ENCODE measurements at places on chromosomes 7 and 10.

GRCh38 chr7:36155811-36156361 is 2.8 kb downstream of the EEPD1 start:
- DNase-seq: no peak

- peak; percentile 72 for DNase-seq
These were observed 678 bp downstream of the SH2B2 start for GRCh38 chr7:102287111-102287980.

- no peak for DNase-seq
These were observed 886.2 kb upstream of the GHITM start for GRCh38 chr10:83253011-83253671.

- no peak for DNase-seq
These were observed 260.7 kb upstream of the PRKCQ start for GRCh38 chr10:6840766-6841165.

DNA sequence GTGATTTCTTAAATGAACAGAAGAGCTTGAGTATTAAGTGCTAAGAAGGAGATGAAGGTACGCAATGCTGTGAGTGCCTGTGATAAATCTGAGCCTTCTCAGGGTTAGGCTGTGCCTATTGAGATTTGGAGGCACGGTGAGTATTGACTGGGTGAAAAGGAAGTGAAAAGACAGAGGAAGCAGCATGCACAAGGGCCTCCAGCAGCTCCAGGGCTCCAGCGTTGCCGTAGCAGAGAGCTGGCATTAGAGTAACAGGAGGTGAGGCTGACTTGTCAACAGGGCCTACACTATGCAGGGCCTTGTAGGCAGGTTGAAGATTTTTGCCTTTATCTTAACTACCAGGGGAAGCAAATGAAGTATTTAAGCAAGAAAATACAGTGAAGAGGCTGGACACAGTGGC is 54.1 kb upstream of the PDCD4 start:
- no peak for DNase-seq

- DNase-seq: peak; percentile 90
These were observed 97.9 kb downstream of the WDR11 start for GRCh38 chr10:120948889-120949608.

DNA sequence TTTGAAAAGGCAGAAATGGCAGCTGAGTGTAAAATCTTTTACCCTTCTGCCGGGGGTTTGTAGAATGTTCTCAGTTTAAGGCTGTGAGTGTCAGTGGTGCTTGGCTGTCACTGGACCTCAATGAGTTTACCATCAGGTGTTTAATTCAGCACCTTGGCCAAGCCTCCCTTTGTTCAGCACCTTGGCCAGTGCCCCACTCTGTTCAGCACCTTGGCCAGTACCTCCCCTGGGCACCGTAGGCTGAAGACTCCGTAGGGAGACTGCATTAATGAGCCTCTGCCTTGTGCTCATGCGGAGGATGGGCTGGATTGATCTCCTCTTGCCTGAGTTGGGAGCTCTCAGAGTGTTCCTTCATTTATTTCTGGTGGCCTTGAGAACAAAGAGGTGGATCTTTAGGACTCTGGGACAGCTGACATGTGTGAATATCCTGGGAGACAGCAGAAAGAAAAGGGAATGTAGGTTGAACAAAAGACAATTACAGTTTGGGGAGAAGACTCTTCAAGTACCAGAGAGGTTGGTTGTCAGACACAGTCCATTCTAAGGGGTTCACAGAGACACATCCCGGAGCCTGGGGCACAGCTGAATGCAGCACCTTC is 1.6 kb downstream of the FAM24A start:
- DNase-seq: peak; percentile 92

GRCh38 chr10:102090772-102091171 is 25.6 kb downstream of the HPS6 start:
- no peak for DNase-seq

GRCh38 chr10:116324951-116325635 is 845 bp downstream of the CCDC172 start:
- no peak for DNase-seq

DNA sequence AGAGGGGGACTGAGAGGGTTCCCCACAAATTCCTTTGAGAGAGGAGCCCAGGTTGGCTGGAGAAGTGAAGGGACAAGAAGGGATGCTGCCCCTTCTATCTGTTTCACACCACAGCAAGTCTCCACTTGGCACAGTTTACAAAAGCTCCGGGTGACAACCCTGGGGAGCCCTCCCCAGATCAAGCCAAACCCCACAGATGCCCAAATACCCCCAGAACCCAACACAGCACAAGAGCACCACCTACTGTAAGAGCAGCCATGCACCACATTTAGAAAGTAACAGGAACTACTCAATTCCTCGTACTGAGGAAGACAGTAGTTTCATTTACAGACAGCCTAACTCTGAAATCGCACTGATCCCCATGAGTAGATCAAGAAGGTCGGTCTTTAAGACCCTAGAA is 67.8 kb upstream of the ATP6V0A4 start:
- DNase-seq: peak; percentile 88

- DNase-seq: no peak
These were observed 75.7 kb downstream of the RNLS start for GRCh38 chr10:88507404-88507803.

- peak; percentile 76 for DNase-seq
These were observed at the start of gene FGFBP3 for GRCh38 chr10:91909117-91909677. Gene FGFBP3 (minus strand): TSS chr10:91909486. CDS start chr10:91908969, 517 bp downstream.

DNA sequence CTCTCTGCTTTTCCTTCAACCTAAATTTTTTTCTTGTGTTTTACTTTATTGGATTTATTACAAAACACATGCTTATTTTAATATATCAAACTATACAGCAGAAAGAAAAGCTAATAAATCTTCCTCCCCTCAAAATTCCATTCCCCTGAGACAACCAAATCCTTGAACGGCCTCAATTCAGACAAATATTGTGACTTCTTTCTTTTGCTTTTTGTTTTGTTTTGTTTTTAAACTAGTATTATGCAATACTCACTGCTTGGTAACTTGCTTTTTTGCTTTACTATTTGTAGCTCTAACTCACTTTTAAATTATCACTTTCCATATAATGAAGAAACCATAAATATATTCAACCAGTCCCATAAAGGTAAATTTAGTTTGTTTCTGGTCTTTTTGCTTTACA is 59.4 kb upstream of the CDK1 start:
- DNase-seq: no peak

DNA sequence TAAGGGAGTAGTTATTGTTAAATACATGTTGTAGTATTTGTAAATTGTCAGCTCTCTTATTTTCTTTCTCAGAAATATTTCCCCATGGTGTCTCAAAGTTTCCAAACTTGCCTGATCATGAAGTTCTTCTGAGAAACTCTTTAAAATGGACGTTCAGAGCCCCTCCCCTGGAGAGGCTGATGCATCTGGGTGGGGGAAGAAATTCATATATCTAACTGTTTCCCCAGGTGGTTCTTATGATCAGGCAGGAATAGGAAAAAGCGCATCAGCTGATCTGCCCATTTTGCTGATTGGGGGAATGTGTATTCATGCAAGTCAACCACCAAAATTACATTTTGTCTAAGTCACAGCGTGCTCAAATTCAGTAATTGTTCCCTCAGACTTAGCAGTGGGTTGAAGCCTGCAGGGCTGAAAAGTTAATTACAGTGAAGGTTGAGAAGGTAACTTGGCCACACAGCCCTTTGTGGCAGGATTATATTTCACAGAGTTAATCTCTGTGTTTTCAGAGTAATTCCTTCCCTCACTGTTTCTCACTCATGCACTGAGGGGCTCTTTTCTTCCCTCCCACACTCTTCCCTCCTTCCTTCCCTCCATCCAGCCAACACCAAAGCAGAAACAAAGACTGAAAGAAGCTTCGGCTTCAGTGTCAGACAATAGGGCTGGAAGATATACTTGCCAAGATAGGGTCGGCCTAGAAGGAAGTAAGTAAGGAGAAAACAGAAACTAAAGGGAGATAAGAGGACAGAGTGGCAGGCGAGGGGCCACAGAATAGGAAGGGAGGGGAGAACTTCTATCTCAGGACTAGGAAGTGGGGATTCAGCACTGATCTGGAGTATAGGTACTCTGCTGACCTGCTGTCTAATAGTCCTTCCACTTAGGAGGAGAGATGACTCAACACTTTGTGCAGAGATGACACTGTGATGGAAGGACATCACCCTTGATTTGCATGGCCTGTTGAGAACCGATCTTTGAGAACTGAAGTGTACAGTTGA is 50.5 kb upstream of the STARD3NL start:
- DNase-seq: no peak

- no peak for DNase-seq
These were observed 14.8 kb upstream of the CD36 start for GRCh38 chr7:80623503-80624252.

GRCh38 chr10:50561816-50562215 is 61.9 kb downstream of the SGMS1 start:
- DNase-seq: no peak

DNA sequence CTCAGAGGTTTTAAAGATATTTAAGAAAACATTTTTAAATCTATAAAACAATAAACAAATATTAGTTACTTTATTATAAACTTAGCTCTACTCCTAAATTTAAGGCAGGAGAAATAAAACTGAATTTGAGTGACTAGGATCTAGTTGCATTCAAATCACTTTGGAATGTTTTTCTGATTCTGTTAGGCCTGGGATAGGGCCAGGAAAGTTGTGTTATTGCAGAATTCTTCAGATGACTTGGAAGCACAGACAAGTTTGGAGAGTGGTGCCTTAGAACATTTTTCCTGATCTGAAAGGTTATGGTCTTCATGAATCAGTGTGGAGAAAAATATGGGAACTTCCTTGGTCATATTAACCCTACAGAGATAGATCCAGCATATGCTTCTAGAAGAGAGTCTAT is 15.6 kb upstream of the SLC25A13 start:
- DNase-seq: no peak

DNA sequence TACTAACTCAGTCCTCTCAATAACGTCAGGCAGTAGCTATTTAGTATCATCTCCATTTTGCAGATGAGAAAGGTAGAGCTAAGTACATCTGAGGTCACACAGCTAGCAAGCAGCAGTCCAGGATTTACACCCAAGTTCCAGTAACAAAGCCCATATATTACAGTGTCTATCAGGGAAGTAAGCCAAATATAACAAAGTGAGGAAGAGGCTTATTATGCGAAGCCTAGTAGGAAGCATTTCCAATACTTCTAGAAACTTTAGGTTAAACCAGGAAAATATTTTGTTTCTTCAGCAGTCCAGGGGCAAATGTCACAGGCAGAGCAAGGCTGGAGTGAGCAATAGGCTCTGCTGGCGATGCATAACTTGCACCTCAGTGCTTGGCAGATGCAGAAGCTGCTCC is 53.9 kb downstream of the NOC3L start:
- DNase-seq: no peak

GRCh38 chr10:77702166-77702565 is 64.6 kb upstream of the KCNMA1 start:
- no peak for DNase-seq

- DNase-seq: no peak
These were observed 31.7 kb upstream of the IKZF1 start for GRCh38 chr7:50272808-50273207.

DNA sequence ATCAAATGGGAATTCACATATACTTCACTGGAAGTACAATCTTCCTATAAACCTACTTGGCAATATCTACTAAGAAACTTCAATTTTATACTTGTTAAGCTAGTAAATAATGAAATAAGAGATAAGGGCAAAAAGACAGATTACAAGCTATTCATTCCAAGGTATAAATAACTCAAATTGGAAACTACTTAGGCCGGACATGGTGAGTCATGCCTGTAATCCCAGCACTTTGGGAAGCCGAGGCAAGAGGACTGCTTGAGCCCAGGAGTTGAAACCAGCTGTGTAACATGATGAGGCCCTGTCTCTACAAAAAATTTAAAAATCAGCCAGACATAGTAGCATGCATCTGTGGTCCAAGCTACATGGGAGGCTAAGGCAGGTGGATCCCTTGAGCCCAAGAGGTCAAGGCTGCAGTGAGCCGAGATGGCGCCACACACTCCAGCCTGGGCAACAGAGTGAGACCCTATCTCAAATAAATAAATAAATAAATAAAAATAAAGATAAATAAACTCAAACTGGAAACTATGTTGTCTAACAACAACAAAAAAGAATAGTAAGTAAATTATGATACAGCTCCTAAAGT is 37.6 kb downstream of the ARHGAP21 start:
- DNase-seq: no peak

DNA sequence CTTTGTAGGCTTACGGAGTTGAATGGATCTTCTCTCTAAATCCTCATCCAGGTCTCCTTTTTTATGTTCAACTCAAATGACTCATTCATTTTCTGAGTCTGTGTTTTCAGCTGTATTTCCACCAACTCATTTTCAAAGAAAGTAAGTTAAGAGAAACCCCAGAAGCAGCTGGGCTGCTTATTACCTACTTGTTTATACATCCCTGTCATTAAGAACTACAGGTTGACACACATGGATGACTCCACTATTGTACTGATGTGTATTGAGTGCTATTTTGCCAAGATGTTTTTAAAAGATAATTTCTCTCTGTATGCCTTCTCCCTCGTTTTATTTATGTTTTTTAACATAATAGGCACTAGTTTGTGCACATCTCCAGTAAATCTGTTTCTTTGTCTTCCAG is 41.9 kb downstream of the DGKI start:
- DNase-seq: no peak

DNA sequence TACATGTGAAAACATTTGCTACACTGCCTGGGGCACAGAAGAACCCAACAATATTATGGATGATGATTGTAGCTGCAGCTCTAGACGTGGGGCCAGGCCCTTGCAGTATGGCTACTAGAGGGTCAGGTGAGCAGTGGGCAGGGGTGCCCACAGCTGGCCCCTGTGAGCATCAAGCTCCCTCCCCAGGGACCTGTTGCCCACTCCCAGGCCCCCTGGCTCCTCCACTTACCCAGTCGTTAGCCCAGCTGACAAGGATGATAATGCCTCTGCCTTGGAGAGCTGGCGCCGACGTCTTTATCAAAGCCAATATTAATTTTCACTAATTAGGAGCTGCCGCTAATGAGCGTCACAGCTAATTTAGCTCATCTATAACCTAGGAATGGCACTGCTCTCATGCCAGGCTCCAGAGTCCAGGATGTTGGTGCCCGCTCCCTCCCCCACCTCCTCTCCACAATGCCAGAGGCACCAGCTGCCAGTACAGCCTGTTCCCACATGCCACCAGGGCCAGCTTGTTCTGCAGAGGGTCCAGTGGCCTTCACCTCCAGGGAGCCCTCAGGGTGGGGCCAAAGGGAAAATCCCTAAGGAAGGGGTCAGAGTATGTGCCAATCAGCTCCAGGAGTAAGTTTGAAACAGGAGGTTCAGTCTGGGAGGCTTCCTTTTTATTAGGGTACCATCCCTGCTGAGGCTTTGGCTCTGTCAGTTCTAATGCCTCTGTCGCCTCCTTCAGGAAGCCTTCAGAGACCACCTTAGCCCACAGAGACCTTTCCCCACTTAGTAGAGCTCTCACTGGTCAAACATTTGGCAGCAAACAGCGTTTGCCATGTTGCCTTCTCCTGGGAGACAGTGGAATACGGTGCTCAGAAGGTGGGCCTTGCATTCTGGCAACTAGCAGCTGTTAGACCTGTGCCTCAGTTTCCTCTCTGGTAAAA is 77.2 kb downstream of the CDH23 start:
- no peak for DNase-seq

GRCh38 chr7:50791938-50792341 is 9.2 kb upstream of the GRB10 start:
- no peak for DNase-seq

DNA sequence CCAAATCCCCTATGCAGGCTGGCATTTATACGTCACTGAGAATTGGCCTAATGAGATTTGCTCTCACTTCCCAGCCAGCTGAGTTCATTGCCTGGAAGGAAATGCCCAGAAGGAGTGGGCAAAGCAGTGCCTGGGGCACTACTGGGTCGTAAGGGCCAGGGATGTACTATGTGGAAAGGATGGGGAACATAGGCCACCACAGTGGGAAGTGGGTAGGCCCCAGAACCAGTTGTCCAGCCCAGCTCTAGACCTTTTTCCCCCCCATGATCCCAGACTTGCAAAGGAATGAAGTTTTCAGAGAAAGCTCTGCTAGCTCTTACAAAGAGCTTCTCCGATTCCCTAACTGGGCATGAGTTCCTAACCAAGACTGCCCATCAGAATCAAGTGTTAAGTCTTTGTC is 13.9 kb downstream of the TRPV5 start:
- no peak for DNase-seq

Data from activated CD4-positive, alpha-beta T cell treated with anti-CD3 and anti-CD28 coated beads, Interleukin-2, amount 10 ng/mL, durations not matched to agents 24 days and 14 days (primary cell).